Fibroblast of upper back skin (primary cell): ENCODE measurements at places on chromosomes 6 and 20.
A peak's percentile ranks its signal among the peaks of the same experiment; 100 is the strongest.

- no peak for DNase-seq
These were observed 1.1 kb downstream of the SOD2 start for GRCh38 chr6:159691963-159692287.

DNA sequence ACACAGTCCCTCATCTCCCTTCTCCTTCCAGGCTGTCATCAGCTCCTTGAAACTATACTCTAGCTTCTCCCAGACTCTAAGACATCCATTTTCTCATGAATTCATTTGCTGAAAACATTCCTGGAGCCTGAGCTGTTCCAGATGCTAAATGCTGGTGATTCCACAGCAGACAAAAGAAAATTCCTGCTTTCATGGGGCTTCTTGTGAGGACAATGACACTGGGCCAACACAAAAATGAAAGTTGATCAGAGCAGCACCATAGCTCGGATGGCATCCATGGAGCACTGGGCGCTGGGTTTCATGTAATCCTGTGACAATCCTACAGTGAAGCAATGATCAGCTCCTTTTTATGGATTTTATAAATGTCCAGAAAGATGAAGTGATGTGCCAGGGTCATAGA is 47.4 kb upstream of the STX16 start:
- DNase-seq, result peak; percentile 82

DNA sequence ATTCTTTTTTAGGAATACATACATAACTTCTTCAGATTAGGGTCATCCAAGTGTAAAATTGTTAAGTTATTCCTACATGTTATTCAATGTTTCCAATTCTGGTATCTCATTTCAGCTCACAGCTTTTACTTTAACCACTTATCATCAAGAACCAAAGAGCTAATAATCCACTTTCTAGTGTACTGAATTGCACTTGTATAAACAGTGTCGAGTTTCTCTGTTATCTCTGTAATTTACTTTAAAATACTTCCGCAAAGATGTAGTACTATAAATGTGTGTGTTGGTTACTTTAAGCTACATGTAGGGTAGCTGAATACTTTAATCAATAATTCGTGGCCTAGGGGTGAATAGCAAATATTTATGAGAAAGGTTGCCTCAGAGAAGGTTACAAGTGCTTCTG is 8.8 kb upstream of the GJA1 start:
- no peak for DNase-seq

DNA sequence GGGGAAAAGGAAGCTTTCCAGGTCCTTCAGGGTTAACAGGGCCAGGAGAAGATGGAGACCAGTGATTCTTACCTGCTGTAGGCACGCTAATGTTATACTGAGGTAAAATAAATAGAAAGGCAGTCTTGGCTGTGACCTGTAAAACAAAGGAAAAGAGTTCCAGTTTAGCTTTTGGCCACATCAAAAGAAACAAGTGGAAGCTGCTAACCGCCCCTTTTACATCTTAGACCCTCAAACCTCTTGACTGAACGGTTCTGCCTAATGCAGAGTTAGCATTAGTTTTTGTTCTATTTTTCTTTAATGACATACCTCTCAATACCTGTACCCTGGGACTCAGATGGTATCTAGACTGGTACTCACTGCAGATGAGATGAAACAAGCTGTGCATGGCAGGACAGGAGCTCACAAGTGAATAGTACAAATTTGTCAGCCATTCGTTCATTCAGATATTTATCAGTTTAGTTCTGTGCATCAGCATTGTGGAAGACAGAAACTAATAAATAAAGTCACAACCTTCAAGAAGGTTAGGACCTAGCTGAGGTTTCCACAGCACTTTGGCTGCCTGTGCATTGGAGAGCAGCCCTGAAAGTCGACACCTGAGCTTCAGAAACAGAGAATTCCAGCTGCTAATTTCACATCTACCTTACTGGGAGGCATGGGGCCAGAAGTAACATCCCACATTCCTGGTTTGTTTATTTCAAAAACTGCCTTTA is 41.0 kb downstream of the TRAM2 start:
- no peak for DNase-seq

DNA sequence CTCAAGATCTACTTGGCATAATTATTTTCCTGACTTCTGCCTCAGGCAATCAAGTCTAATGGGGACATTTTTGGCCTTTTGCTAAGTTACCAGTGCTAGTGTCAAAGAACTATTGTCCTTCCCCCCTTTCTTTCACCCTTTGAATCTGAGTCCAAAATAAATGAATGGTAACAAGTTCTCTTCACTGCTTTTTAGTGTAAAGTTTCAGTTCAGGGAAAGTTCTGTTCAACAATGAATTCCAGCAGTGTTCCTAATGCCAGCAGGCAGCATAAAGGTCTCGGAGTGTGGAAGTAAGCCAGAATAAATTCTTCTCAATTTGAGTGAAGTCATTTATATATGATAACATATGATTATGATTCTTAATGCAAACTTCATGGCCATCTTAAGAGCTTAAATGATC is 20.8 kb upstream of the TSPYL1 start:
- no peak for DNase-seq

- peak; percentile 29 for DNase-seq
These were observed 1241.1 kb upstream of the EYS start for GRCh38 chr6:66948106-66948505.

DNA sequence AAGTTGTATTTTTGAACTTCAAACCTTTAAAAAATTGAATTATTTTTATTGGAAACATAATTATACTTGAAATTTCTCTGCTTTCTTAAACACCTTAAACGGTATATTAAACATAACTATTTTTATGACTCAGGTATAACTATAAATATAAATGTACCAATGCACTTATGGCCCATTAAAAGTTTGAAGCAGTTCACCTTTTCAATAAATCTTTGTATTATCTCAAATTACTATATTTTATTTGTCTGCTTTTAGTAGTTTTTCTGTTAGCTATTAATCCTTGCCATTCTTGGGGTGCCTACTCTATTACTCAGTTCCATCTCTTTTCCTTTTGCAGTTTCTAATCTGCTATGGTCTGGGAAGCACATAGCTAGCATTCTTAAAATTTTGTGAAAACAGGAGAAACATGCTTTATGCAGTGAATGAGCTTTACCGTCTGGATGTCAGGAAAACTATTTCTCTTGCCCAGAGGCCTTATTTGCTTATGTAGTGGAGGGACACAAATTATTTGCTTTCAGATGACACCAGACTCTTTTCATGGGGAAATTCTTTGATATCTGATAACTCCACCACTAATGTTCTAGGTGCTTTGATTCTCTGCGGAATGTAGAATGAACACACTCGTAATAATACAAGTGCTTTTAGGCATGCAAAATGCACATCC is 378.9 kb upstream of the CITED2 start:
- peak; percentile 93 for DNase-seq

- DNase-seq, result no peak
These were observed 466.3 kb upstream of the PLCB4 start for GRCh38 chr20:8602389-8603116.

- peak; percentile 38 for DNase-seq
These were observed 435 bp downstream of the CENPB start for GRCh38 chr20:3786126-3786484.

DNA sequence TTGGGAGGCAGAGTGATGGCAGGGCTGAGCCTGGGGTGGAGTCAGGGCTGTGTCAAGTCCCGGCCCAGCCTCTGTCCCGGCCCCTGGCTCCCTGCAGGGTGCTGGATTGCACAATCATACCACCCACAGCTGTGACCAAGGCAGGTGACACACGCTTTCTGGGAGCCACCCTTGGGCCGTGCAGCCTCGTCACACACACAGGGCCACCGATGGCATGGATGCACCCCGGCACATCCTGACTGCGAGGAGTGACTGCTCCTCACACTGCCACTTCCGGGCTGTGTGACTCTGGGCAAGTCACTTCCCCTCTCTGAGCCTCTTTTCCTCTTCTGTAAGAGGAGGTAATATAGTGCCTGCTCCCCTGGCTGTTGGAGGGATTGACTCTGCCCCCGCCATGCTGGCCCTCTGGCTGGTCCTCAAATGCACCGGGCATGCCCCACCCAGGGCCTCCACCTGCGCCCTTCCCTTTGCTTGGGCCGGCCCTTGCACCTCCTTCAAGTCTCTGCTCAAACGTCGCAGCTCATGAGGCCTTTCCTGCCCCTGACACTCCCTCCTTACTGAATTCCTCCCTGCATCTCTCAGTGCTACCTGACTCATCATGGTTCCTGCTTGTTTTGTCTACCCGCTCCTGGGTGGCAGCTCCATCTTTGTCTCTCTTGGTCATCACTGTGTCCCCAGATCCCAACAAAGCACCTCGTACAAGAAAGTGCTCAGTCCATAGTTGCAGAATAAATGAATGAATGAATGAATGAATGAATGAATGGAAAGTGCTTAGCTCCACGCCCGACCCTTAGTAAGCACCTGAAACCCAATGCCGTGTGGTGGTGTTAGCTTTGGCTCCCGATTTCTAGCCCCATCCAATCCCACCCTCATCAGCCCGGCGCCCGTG is 93.5 kb downstream of the CEBPB start:
- DNase-seq, result peak; percentile 54

GRCh38 chr6:102126488-102126887 is 733.0 kb downstream of the GRIK2 start:
- no peak for DNase-seq

- DNase-seq, result no peak
These were observed 30.2 kb upstream of the DACT2 start for GRCh38 chr6:168349718-168350210.

DNA sequence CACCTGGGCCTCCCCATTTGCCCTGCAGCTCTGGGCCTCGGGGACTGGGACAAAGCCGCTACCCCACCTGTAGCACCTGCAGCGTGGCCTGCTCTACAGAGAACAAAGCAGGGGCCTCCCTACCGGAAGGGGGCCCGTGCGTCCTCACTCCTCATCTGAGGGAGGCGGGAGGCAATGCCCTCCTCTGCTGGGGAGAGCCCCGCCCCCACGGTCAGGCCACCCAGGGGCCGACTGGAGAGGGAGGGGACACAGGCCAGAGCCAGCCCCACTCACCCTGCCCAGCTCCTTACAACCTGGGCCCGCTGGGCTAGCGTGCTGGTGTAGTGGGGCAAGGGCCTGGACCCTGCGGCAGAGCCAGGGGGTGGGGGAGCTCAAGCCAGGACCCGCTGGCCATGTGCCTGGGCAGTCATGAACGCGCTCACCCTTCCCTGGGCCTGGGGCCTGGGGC is 8.0 kb downstream of the LAMA5 start:
- DNase-seq, result no peak
